ENCODE measurements at places on chromosomes 4 and X. TPM values are rescaled to one million over a fixed set of nuclear protein-coding genes. Genes with fewer than 3 reads are reported as not detected.

MID1IP1 gene
- total RNA-seq, result 26.0 TPM

HSD17B13 gene
- 0.05 TPM for total RNA-seq

GLRB gene
- 20.7 TPM for total RNA-seq

FAM120C gene
- total RNA-seq, result 2.1 TPM

FAT4 gene
- 2.3 TPM for total RNA-seq

UGT2A3 gene
- total RNA-seq, result 72.8 TPM

CORIN gene
- total RNA-seq, result not detected

MAGED4 gene
- 31.8 TPM for total RNA-seq

MECP2 gene
- total RNA-seq, result 16.7 TPM

GPR82 gene
- total RNA-seq, result not detected

ANXA5 gene
- 635 TPM for total RNA-seq

RBMXL3 gene
- total RNA-seq, result not detected
